Activated CD4-positive, alpha-beta T cell treated with anti-CD3 and anti-CD28 coated beads, Interleukin-2, amount 50 U/mL, for 24 hours (primary cell): ENCODE measurements at places on chromosomes 4 and X.

- no peak for DNase-seq
Observed at GRCh38 chr4:84491481-84491880, 7.6 kb downstream of the NKX6-1 start.

- no peak for DNase-seq
Observed at GRCh38 chr4:138879757-138880156, 135.8 kb upstream of the NOCT start.

- DNase-seq = no peak
Observed at GRCh38 chr4:1842993-1843448, 12.9 kb downstream of the LETM1 start.

DNA sequence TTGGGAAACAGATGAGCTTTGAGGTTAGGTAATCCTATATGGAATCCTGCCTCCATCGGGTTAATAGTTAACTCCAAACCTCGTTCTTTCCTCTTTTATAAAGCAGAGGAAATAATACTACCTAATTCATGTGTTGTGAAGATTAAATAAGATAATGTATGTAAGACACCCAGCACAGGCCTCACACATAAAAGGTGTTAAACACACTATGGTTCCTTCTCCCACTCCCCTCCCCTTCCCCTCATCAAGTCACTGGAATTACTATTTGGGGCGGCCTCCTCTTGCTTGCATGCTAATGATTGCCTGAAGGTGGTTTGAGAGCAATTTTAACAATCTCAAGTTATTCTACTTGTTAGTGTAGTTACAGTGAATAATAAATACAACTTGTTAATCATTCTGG is 404.4 kb upstream of the RASGEF1B start:
- DNase-seq = no peak
